ENCODE measurements at places on chromosomes 6 and 20. TPM values are rescaled to one million over a fixed set of nuclear protein-coding genes. Genes with fewer than 3 reads are reported as not detected.

EEF1E1 gene
- total RNA-seq: 12.7 TPM

C20orf204 gene
- 0.74 TPM for total RNA-seq

CDH22 gene
- total RNA-seq: 0.35 TPM

GPR6 gene
- not detected for total RNA-seq

MUCL3 gene
- total RNA-seq: not detected

RIMS1 gene
- total RNA-seq: 2.1 TPM

BPIFB2 gene
- not detected for total RNA-seq

GRCh38 chr20:33925867-33926266 lies 67.8 kb upstream of the RALY start:
- DNase-seq: no peak

- no peak for DNase-seq
These were observed 57.1 kb upstream of the MLN start for GRCh38 chr6:33860706-33861474.

GRCh38 chr6:107911692-107912091 lies 46.3 kb downstream of the SEC63 start:
- DNase-seq: no peak

DNA sequence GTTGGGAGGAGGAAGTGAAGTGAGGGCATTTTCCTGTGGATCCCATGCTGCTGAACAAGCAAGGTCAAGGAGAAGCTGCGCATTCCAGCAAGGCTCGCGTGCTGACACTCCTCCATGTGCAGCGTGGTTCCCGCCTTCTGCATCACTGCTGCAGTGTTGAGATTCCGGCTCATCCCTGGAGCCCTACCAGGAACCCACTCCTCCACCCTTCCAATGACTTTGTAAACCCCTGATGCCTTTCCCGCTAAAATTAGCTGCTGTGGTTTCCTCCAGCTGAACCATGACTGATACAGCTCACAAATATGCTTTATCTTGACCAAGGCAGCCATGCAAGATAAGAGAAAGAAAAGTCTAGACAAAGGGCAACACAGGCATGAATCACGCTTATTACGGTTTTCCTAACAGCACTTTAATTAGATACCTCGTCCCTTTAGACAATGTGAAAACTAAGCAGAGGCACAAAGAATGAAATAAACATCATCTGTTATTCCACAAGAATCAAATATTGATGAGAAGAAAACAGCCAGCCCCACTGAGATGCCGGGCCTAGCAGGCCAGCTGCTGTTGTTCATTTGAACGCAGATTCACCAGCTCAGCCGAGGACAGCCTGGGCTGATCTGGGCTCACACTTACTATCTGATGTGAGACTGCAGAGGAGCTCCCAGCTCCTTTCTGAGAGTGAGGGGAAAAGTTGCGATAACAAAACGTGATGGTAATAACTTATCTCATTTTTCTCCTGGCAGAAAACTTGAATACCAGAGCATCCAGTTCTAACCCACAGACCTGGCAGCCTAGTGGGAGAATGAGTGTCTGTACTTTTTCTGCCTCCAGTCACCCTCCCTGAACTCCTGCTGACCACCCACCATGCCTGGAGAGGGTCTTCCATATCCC lies 14.2 kb upstream of the BNIP5 start:
- no peak for DNase-seq

DNA sequence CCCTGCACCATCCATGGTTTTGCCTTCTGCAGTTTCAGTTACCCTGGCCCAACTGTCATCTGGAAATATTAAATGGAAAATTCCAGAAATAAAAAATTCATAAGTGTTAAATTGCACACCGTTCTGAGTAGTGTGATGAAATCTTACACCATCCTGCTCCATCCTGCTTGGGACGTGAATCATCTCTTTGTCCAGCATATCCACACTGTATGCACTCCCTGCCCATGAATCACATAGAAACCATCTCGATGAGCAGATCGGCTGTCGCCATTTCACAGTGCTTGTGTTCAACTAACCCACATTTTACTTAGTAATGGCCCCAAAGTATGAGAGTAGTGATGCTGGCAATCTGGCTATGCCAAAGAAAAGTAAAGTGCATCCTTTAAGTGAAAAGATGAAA lies 105.9 kb upstream of the ID4 start:
- DNase-seq: no peak

GRCh38 chr6:45724511-45724910 lies 291.1 kb downstream of the CLIC5 start:
- DNase-seq: no peak

DNA sequence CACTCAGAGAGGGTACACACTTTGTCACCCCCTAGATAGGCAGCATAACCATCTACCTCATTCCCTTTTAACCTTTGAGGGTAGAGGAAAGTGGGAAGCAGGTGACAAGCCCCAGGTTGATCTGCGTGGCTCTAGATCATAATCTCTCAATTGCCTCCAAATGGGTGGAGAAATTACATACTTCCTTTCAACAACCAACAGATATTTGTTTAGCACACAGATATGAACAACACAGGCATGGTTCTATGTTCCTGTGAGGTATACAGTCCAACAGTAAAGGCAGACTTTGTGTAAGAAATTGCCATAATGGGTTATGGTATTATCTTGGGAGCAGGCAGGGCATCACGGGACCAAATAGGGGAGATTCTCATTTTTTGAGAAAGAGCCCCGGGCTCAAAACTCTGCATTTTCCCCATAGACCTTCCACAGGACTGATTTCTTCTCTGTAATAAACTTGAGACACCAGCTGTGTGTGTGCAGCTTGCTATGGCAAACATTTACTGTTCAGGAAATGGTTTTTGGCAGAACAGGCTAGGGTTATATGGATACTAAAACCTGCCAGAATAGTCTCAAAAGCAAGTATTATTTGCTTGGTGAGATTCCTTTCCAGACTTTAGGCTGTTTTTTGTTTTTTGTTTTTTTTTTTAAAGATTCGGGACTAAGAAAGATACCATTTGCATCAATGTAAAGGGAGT lies 126.2 kb downstream of the CD164 start:
- no peak for DNase-seq

- DNase-seq: no peak
These were observed 472.9 kb upstream of the ZNF337 start for GRCh38 chr20:26169506-26169905.

GRCh38 chr20:43938017-43938655 lies 23.5 kb downstream of the TOX2 start:
- no peak for DNase-seq

DNA sequence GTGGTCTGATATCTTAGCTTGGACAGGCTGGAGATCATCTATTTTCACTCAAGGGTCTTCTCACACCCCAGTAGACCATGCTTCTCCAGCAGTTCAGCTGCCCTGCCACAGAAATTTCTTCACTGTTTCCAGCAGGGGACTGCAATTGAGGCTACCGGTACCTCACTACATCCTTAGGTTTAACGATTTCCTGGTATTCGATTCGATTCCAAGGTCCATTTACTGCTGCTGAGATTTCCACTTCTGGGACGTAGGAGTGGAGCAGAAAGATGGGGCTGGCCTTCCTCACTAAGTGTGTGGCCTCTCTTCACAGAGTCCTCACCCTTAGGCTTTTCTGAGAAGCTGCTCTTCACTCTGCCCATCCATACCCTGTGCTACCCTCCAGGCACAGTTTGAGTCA lies 6.2 kb downstream of the VPS16 start:
- no peak for DNase-seq

- DNase-seq: peak; percentile 73
These were observed 32.0 kb downstream of the ERMARD start for GRCh38 chr6:169783401-169783800.

- DNase-seq: no peak
These were observed 31.2 kb downstream of the RIPOR3 start for GRCh38 chr20:50659975-50660670.

DNA sequence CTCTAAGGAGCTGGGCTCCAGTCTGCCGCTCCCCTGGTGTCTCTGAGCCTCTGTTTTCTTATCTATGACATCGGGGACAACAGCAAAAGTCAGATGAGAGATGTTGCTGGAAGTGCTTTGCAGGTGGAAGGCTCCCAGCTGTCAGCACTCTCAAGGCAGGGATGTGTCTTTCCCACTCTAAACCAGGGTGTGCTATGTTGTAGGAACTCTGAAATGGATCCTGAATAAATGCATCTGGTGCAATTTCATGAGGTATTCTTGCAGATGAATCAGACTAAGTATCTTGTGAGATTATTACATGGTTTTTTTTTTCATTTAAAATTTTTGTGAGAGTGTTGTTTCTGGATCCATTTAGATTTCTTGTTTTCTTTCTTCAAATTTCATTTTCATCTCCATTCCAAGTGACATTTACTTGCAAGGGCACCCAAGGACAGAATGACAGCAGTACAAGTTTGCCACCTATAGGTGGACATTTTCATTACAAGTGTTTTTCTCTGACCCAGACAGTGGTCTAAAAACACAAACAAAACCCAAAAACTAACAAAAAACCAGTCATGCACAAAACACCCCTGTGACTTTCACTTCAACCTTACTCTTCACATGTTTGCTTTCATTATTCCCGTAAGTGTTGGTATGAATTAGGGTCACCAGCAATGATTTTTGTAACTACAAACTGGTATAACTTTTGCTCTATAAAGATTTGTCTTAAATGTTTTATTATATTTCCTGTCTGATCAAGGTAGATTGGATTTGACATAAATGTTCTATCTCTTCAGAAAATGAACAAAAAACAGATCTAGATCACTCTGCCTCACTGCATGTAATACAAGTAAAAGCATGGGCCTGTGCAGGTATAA lies 14.7 kb upstream of the SIM1 start:
- DNase-seq: no peak

- no peak for DNase-seq
These were observed 221.7 kb downstream of the ARHGAP18 start for GRCh38 chr6:129488313-129488712.

GRCh38 chr6:31299947-31300346 lies 28.1 kb upstream of the HLA-C start:
- no peak for DNase-seq

DNA sequence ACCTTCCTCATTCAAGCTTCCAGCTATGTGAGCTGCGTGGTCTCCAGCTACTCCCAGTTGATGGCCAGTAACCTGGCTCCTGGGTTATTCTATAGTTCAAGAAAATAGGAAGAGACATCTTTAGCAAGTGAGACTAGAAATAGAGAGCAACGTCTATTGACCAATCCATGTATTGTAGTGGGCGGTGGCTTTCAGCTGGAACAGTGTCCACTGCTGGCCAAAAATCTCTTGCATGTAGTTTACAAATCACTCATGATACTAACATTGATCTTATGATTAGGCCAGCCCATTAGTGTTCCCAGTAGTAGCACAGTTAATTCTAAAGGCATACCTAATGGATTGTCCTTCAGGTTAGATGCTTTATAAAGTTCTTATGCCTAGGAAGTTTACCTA lies 58.9 kb upstream of the SCP2D1 start:
- DNase-seq: no peak

DNA sequence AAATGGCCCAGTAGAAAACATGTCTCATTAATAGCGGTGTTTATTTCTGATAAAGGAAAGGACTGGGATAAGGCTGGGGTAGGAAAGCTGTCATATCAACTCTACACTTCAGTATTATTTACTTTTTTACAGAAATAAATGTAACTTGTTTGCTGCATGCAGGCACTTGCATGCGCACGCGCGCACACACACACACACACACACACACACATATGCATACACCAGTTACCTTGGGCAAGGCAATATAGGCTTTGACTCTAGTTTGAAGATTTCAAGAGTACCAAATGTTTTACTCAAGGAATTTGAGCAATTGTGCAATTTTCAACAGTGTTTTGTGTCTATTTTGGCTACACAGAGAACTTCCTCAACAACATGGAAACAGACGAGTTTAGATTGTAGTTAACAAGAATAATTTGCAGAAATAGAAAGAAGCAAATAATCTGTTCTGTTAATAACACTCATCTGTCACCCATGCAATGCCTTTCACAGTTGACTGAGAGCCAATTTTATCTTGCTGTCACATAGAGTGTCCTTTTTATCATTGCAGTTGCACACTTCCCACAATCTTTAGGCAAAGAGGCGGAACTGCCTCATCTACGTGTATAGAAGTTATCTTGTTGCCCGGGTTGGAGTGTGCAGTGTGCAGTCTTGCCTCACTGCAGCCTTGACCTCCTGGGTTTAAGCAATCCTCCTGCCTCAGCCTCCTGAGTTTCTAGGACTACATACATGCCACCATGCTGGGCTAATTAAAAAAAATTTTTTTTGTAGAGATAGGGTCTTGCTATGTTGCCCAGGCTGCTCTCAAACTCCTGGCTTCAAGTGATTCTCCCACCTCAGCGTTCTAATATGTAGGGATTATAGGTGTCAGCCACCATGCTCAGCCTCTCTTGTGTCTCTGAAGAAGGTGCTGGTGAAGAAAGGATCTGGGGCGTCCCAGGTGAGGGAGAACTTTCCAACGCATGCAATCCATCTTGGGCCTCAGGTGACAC lies 74.8 kb upstream of the SHLD1 start:
- no peak for DNase-seq

- DNase-seq: no peak
These were observed 33.3 kb upstream of the PKIB start for GRCh38 chr6:122576888-122577287.

- DNase-seq: no peak
These were observed 59.9 kb upstream of the TMEM30A start for GRCh38 chr6:75344455-75344854.

- DNase-seq: no peak
These were observed 29.1 kb downstream of the RSPO3 start for GRCh38 chr6:127147534-127147933.

DNA sequence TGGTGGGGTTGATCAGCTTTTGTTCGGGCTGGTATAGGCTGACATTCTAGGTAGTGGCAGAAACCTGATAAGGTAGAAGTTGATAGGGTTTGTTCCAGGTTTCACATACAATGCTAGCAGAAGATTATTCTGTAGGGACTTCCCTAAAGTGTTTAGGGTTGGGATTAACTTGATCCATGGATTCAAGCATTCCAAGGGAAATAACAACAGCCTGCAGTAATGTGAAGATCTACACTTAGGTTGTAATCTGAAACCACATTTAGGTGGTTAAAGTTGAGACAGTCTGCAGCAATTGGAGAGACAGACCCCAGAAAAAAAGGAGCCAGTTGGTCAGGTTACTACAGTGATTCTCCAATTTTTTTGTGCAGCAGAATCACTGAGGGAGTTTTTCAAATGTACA lies 56.1 kb downstream of the GJA1 start:
- DNase-seq: no peak

DNA sequence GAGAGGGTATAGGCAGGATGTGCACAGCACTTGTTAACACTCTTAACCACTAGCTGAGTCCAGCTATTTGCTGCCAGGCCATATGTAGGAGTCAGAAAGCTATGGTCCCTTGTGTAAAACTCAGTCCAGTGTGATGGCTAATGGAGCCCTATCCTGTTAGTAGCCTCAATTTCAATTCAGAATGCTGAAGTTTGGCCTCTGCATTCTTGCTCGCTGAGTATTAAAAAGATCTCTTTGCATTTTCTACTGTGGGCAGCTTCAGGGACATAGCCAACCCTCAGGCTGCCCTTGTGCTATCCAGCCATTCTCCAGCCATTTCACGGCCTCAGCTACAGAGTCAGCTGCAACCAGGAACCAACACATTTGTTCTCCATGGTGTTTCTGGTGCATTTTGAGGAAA lies 92.5 kb downstream of the SPTLC3 start:
- no peak for DNase-seq

All from mesenteric fat pad (tissue), 1 donor.